Stimulated activated CD4-positive, alpha-beta T cell treated with anti-CD3 and anti-CD28 coated beads, TNF-alpha, amount 100 ng/mL, for 4 hours (primary cell): ENCODE measurements at places on chromosomes 4 and X.

- no peak for DNase-seq
These were observed 30.8 kb upstream of the CXCL8 start for GRCh38 chr4:73709451-73710033.

DNA sequence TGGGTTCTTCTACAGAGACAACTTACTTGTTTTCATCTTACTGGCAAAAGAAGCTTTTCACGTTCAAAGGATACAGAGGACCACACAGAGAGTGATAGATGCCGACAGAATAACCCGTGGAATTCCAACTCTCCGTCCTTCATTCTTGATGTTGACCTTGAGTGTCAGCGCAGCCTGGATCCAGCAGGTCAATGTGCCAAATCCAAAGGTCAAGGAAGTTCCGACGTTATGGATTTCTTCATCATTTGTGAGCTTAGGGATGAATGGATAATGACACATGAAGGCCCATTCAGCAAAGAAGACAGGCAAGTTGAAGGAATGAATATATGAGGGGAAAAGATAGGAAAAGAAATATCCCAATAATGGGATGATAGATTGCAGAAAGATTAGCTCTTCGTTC is 59.6 kb downstream of the ENOPH1 start:
- no peak for DNase-seq

DNA sequence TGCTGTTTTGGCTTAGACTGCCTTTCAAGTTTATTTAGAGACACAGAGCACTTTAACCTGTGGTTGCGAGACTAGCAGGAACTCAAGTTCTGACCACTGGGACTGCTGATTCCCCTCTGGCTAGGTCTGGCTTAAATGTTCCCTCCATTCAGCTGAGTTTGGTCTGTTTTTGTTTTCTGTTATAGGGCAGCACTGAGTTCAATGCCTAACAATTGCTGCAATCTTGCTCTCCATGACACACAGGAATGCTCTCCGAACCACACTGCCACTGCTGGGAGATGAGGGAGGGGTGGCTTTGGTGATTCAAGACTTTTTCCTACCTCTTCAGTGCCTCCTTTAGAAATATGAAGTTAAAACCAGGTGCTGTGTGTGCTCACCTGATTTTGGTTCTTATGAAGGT is 106.3 kb upstream of the EOLA2 start:
- DNase-seq = no peak

GRCh38 chr4:84971319-84971932 is 4.9 kb upstream of the WDFY3 start:
- no peak for DNase-seq

DNA sequence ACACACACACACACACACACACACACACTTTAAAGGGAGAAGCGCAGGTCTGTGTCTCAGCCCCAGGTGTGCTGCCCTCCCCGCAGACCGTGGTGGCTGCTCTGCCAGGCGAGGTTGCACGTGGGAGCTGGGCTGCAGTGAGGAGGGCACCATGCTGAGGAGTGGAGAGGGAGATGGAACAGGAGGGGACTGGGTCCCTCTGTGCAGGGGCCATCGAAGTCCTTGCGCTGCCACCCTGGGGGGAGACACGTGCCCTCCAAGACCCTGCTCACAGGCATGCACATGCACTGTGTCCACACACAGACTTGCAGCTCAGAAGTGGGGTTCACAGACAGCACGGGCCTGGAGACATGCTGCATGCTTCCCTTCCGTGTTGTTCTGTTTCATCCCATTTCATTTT is 65.5 kb upstream of the HGFAC start:
- DNase-seq = no peak

DNA sequence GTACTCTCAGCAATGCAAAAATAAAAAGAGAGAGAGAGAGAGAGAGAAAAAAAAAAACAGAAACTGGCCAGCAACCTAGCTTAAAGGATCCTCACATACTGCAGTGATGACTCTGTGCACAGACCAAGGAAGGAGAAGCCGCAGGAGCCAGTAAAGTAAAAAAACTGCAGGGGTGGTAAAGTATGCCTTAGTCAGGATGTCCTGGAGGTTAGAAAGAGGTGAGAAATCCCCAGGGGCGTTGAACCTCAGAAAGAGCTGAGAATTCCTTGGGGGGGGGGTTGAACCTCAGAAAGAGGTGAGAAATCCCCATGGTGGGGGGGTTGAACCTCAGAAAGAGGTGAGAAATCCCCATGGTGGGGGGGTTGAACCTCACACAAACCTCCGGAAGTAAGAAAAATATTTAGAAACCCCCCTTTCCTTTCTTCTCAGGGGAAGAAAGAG is 48.0 kb downstream of the MAGEA9 start:
- DNase-seq = no peak

GRCh38 chr4:6760865-6761264 is 21.7 kb upstream of the KIAA0232 start:
- no peak for DNase-seq

- no peak for DNase-seq
These were observed 6.3 kb upstream of the OTC start for GRCh38 chrX:38346150-38346549.

DNA sequence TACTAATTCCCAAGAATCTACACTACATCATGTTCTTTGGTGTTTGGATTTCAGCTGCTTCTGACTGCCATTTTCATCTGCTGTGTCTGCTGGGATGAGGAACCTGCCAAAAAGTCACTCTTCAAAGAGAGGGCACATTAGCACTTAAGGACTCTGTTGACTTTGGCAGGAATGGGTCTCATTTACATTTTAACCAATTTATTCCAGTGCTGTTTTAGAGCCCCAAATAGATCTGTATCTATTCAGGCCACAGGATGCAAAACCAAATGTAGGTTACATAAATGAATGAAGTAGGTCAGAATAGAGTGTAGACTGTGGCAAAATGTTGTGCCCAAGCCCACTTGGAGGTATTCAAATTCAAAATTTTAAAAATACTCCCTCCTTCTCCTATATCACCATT is 14.4 kb downstream of the TXK start:
- DNase-seq = no peak

- no peak for DNase-seq
These were observed 36.5 kb downstream of the SH3RF1 start for GRCh38 chr4:169234137-169234855.
